ENCODE measurements at places on chromosomes 6 and 20.

GRCh38 chr6:37460805-37461204 lies 27.8 kb downstream of the CMTR1 start:
- no peak for DNase-seq

GRCh38 chr20:51586005-51586440 lies 43.5 kb upstream of the NFATC2 start:
- DNase-seq: no peak

GRCh38 chr6:130913120-130913519 lies 85.9 kb downstream of the SMLR1 start:
- DNase-seq: no peak

GRCh38 chr20:10611357-10611756 lies 62.4 kb downstream of the JAG1 start:
- no peak for DNase-seq

DNA sequence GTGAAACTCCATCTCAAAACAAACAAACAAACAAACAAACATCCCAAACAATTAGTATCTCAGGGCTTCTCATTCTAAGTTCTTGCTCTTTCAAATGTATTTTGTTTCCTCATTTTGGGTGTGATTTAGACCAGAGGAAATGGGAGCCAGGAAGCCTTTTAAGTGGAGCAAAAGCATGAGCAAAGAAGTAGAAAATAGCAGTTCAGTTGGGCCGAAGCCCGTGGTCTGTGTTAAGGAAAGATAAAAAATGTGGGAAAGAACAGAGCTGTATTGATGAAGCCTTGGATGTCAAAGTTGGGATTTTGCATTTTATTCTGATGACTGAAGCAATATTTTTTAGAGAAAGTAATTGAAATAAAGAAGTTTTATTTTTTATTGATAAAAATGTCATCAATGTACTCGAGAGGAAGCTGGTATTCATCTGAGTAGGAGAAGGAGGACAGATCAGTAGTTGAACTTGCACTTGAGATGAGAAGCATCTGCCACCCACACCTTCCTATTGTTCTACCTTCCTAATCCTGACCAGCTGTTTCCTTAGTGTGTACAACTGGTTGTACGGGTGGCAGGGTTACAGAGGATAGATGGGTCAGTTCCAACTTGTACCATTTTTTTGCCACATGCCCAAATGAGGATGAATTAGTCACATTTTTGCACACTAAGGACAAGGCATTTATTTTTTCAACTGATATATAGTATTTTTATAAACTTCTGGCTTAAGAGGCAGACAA lies 56.1 kb downstream of the KIAA0408 start:
- DNase-seq: no peak

- DNase-seq: no peak
Observed at GRCh38 chr6:13718123-13718458, 6.5 kb upstream of the RANBP9 start.

GRCh38 chr20:44407402-44408184 lies 52.1 kb downstream of the HNF4A start:
- no peak for DNase-seq

DNA sequence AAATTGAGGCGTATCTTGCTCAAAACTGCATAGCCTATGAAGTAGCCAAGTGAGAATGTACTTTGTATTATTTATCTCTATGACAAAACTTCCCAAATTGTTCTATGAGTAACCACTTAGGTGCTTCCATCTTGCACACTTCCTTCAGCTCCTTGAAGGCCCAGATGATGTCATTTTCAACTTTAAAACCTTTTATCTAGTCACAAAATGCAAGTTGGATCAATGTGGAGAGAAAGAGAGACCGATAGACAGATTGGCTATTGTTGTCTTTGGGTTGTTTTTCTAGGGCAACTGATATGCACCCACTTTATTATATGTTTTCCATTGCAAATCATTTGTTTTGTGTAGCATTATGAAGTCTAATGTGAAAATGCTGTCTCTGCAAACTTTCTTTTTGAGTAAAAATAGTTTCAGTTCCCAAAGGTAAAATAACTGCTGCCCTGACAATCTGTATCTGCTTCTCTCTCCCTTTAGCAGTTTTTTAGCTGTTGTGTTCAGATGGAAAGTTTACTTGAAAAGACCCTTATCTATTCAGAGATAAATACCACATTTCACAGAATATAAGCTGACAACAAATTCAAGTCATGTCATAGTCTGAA lies 73.7 kb upstream of the CITED2 start:
- no peak for DNase-seq

DNA sequence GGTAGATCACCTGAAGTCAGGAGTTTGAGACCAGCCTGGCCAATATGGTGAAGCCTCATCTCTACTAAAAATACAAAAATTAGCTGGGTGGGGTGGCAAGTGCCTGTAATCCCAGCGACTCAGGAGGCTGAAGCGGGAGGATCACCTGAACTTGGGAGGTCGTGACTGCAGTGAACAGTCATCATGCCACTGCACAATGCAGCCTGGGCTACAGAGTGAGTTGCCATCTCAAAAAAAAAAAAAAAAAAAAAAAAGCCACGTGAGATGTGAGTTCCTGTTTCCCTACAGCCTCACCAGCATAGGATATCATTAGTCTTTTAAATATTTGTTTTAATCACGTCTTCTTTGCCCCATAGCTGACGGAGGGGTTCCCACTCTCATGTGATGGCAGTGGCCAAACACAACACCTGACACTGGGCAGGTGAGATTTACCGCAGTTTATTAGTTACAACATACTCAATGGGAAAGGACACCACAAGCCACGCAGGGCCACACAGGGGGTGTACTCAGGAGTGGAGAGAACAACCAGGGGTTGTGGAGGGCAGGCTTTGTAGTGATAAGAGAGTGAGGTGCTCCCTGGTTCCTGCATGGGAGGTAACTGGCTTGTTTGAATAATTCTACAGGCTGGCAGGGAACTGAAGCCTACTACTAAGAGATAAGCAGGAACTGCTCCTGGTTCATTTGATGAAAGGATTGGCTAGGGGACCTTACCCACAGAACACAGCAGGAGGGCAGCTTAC lies 4.6 kb upstream of the LZTS3 start:
- no peak for DNase-seq

DNA sequence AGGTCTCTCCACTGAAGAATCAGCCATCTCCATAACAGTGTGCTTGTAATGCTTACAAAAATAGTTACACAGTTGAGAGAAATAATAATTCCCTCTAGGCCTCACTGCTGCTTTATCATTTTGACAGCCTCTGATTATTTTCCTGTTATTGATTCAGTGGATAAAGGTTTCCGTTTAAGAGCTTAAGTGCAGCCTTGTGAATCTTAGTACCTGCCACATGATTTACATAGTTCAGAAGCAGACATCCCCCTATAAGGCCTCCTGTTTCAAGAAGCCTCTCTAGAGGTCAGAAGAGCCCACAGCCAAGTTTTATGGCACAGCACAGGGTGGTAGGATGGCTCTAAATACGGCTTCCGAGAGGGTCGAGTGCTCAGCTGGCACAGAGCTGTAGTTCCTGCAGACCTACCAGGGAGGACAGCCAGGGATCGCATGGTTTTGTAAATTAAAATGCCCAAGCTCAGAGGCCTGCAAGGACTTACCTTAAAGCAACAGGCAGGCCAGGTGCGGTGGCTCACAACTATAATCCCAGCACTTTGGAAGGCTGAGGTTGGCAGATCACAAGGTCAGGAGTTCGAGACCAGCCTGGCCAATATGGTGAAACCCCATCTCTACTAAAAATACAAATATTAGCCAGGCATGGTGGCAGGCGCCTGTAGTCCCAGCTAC lies 17.6 kb upstream of the PYGB start:
- DNase-seq: no peak

GRCh38 chr6:41680182-41680965 lies 42.1 kb downstream of the MDFI start:
- no peak for DNase-seq

DNA sequence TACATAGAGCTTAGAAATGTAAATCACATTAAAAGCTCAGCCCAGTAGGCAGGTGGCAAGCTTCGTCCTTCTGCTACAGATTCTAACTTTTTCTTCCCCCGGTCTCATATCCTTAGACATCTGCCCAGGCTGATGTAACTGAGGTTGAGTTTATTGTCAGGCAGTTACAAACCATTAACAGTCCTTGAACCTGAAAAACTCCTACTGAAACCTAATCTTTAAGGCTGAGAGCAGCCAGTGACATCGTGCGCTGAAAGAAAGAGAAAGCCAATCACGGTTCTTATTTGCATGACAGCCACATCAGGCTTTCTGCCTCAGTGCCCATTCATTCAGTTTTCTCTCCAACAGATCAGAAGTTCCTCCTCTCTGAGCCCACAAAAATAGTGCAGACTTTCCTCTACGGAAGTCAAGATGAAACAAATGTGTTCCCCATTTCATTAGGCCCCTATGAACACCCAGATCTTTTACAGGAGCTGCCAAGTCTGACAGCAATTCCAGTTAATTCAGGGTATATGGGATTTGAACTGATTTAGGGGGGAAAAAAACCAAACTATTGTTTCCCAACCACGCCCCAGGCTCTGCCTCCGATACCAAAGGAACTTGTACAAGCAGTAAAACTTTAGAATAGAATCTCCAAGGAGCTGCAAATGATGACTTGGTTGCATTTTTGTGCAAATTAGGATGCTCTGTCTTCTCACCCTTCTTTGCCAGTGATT lies at the start of gene NHSL1:
Gene NHSL1 (minus strand): TSS at position 192 of the 716 bp plus-strand sequence. CDS start 204 bp downstream, outside the sequence.
- no peak for DNase-seq

DNA sequence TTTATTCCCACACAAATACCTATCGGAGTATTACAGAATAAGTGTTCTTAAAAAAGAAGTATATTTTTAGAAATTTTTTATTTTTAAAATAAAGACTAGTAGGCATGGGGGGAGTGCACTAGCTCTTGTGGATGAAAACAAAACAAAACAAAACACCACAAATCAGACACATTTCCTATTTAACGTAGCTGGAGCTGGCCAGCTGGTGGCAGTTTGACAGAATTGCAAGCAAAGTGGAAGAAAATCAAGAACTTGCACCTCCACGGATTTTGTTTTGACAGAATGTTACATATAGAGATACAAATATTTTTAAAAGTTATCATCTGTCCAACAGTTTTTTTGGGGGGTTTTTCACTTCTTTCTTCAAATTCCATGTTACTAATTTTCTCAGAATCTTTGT lies 63.6 kb upstream of the SNRPB2 start:
- DNase-seq: no peak

- no peak for DNase-seq
Observed at GRCh38 chr6:141726248-141726647, 406.5 kb upstream of the GJE1 start.

Data from CD4-positive, alpha-beta T cell (primary cell).